ENCODE measurements at places on chromosomes 7 and 10.

GRCh38 chr7:80018941-80019808 is 115.5 kb upstream of the GNAI1 start:
- DNase-seq: peak; percentile 68

DNA sequence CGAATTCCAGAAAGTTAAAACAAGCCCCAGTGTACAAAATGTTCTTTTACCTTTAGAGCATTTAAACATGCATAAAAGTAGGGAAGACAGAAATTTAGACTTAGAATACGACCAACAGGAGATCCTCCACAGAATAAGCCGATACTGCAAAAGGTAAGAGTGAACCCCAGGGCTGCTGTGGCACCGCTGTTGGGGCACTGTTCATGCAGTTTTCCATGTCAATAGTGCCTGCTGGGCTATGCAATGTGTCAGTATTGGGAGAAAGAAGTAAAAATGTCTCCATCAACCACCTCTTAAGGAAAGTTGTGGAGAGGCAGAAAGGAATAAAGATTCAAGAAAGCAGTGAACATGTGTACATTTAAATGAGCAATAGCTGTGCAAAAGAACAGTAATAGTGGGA is 326.5 kb upstream of the SEMA3C start:
- DNase-seq: no peak

- no peak for DNase-seq
These were observed 18.0 kb downstream of the DNAJC1 start for GRCh38 chr10:21985541-21985940.

GRCh38 chr7:118858651-118859149 is 634.2 kb downstream of the ANKRD7 start:
- no peak for DNase-seq

- no peak for DNase-seq
These were observed 251.8 kb downstream of the BMPER start for GRCh38 chr7:34157137-34157536.

- DNase-seq: no peak
These were observed 758.7 kb upstream of the CELF2 start for GRCh38 chr10:10259013-10259412.

- no peak for DNase-seq
These were observed 3.5 kb upstream of the GHITM start for GRCh38 chr10:84135836-84136235.

DNA sequence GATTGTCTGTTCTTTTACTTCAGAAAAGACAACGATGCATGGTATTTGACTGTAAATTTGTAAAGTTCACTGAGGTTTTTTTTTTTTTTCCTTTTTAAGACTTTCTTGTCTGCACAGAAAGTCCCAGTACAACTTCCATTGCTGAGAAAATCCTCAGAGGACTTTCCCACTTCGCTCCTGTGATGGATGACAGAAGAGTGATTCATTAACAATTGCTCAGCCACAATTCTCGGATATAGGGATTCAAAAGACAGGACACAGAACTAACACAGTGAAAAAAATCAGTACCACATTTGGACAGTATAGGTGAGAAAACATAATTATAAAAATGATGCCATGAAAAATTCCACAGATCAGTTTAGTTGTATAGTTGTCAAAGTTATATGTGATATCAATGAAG is 48.0 kb downstream of the SEC23IP start:
- no peak for DNase-seq

DNA sequence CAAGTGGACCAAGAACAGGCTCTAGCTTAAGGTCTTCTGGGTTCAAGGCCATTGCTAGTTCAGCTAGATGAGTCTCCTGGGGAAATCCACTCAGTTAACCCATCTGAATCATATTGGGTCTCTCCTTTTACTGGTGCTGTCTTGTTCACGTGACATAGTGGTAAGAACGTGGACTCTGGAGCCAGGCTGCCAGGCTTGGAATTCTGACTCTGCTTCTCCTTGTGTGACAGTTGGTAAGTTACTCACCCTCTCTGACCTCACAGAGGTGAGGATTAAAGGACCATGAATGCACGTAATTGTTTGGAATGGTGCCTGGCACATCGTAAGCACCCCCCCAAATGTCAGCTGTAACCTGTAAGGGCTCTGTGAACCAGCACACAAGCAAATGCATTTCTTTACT is 9.7 kb upstream of the CALU start:
- DNase-seq: no peak

DNA sequence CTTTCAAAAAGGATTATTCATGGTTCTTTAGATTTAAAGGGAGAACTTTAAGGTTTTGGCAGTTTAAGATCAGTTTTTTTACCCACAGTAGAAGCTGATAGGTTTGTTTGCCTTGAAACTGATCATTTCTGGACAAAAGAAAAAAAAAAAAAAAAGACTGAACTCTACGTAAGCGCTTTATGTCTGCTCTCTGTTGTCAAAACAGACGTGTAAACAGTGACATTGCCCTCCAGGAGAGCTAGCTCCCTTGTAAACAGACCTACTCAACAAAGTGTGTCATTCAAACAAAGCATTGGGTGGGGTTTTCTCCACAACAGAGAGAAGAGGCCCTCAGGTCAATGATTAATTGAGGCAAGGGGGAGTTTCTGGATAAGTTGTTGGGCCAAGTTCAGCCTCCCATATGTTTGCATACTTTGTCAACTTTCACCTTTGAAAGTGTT is 568.1 kb upstream of the LRRN3 start:
- no peak for DNase-seq

DNA sequence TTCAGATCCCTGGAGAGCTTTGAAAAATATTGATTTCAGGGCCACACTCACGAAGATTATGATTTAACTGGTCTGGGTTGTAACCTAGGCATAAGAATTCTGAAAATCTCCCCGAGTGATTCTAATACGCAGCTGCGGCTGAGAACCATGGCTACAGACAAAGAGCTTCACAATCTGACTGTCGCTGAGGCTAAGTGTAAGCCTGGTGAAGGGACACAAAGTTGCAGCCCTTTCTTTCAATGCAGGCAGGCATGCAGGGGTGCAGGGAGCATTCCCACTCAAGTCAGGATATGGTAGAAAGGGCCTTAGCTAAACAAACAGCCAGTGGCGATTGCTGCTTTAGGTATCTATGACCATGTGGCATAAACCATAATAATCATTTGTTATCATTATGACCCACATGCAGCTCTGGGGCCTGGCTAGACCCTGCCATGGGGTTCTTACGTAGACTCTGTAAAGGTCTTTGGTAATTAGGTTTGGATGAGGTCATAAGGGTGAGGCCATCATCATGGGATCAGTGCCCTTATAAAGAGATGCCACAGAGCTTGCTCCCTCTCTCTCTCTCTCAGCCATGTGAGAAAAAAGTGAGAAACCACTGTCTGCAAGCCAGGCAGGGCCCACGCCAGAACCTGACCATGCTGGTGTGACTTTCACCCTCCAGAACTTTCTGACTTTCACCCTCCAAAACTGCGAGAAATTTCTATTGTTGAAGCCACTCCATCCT is 88.4 kb upstream of the LANCL2 start:
- DNase-seq: no peak

GRCh38 chr10:101932183-101932582 is 88.6 kb upstream of the KCNIP2 start:
- DNase-seq: no peak

GRCh38 chr7:107592361-107593024 is 12.4 kb downstream of the BCAP29 start:
- DNase-seq: no peak

DNA sequence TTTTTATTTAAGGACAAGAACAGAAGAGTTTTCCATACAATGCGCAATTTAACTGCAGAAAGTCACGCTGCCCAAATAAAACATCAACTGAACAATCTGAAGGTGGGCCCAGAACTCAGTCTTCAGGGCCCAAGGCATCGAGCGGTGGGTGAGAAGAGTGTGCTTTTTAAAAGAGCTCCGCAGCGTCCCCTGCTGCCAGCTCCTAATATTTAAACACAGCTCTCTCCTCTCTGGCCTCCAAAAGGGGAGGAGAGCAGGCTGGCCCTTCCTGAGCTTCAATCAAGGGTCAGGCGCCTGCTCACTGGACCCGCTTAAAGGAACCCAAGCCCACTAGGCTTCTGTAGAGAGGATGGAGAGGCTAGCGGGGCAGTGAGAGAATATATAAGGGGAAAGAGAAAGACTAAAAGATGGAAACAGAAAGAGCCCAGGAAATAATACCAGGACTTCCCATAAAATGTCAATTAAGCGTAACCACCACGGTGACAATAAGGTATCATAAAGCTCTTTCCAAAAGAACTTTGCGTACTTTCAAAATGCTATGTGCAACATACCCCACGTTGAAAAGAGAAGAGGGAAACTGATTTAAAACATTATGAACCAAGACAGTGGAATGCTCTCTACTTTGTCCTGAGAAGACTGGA is 2.8 kb downstream of the FAM53B start:
- peak; percentile 85 for DNase-seq

- peak; percentile 34 for DNase-seq
These were observed 88.7 kb downstream of the HIP1 start for GRCh38 chr7:75650062-75650461.

- DNase-seq: no peak
These were observed 2.4 kb downstream of the ZMYND11 start for GRCh38 chr10:137606-138005.

GRCh38 chr7:128833148-128833945 is 3.1 kb downstream of the FLNC start:
- DNase-seq: peak; percentile 41

DNA sequence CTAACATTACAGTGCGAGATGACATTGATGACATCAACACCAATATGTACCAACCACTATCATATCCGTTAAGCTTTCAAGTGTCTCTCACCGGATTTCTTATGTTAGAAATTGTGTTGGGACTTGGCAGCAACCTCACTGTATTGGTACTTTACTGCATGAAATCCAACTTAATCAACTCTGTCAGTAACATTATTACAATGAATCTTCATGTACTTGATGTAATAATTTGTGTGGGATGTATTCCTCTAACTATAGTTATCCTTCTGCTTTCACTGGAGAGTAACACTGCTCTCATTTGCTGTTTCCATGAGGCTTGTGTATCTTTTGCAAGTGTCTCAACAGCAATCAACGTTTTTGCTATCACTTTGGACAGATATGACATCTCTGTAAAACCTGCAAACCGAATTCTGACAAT is 4.3 kb downstream of the GPR22 start:
- no peak for DNase-seq

DNA sequence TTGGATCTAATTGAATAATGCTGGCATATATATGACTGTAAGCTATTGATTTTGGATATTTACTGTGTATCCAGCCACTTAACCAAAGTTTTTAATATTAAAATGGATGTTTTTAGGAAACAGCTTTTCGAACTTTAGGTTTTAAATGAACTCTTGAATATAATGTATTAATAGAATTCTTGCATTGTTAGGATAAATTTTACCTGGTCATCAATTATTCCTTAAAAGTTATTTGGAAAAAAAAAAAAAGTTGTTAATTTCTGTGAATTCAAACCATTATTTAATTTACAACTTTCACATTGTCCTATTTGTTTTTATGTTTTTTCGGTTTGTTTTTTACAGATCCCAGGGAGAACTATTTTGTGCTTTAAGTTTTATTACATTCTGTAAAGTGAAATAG is 9.8 kb downstream of the TMEM209 start:
- DNase-seq: no peak

DNA sequence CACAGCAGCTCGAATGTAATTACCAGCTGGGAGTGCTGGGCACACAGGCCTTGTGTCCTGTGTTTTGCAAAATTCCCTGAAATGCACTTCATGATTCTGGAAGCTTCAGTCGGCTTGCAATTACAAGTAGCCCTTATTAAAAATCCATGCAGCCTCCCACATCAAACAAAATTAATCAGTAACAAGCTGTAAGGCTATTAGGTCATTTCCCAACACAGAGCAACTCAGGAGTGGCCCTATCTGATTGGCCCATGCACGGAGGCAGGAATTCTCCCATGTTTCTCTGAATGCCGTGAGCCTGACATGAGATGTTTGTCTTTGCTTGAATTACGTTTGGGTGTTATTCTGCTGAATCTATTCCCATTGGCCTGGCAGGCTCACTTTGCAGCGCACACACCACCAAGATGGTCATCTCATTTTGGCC is 36.9 kb downstream of the FOXL3 start:
- no peak for DNase-seq

GRCh38 chr7:44854644-44855364 is 6.9 kb upstream of the H2AZ2 start:
- no peak for DNase-seq

DNA sequence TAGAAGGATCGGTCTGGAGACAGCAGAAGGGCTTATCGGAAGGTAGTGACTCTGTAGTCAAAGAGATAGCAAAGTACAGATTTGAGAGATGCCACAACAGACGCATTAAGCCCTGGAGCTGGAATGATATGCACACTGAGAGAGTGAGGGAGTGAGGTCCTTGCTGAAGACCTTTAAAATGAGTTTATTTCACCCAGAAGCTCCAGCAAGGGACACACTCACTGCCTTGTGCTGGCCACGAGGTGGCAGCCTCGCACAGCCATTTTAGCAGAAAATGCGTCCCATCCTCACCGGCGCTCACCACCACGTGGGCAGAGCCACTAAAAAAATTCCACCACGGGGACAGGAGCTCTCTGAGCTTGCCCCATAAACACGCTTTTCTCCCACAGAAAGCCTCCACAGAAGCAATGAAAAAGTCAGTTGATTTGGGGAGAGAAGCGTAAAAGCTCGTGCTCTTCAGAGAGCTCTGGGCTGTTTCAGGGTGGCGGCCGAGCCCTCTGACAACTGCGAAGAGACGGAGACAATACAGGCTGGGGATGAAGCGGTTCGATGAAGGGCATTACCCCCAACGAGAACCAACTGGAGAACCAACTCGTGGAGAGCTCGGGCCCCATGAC is 163.0 kb upstream of the KLF14 start:
- DNase-seq: peak; percentile 76

- no peak for DNase-seq
These were observed 802.2 kb upstream of the POM121L12 start for GRCh38 chr7:52233248-52233647.

DNA sequence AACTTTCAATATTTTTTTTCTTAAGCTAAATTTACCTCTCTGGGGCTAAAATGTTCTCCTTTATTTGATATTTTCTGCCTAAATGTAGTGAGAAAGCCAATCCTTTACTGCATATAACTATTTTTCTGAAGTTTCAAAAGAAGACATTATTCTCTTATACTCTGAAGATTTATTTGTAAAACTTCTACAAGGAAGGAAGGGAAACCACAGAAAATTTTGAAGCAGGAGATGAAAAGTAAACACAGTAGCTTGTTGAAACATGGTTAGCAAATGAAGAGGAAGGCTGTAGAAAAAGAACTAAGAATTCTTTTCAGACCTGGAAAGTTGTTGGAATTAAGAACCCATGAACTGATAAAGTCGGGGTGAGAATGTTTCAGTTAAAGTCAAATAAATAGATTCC is 330.3 kb downstream of the HGF start:
- no peak for DNase-seq

GRCh38 chr7:75626954-75627353 is 111.8 kb downstream of the HIP1 start:
- no peak for DNase-seq

- DNase-seq: no peak
These were observed 341.2 kb downstream of the CRPPA start for GRCh38 chr7:16080131-16080530.

DNA sequence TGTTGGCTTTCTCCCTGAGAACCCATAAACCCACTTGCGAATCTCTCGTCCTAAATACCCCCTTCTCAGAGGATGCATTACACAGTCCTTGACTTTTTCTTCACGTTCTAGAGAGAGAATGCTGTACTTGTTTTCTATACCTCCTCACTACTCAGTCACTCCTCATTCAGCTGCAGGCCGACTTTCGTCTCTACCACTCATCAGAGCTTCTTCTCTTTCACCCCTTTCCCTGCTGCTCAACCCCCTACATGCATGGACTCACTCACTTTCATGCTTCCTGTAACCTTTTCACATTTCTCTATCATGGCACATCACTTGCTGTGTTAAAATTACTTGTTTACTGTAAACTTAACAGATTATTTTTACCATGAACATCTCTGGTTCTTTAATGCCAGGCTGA is 19.8 kb downstream of the MDFIC start:
- DNase-seq: no peak

Data from nephron progenitor cell (in vitro differentiated cells).